ENCODE measurements at places on chromosomes 11 and 22.

DNA sequence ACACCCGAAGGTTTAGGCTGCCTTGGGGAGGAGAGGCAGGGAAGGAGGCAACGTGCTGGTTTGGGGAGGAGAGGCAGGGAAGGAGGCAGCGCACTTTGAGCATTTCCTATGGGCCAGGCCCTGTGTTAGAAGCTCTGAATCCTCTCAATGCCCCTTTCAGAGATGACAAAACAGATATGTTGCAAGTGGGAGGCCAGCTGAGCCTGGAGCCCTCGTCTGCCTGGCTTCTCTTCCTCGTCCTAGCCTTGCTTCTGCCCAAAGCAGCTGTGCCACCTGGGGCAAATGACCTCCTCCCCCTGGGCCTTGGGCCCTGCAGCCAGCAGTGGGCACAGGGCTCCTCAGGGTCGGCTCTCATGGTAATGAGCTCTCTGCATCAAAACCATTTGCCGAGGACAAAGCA lies 15.3 kb upstream of the LRRC32 start:
- DNase-seq: no peak

- DNase-seq: no peak
Observed at GRCh38 chr22:17829695-17830042, 55.4 kb upstream of the BID start.

DNA sequence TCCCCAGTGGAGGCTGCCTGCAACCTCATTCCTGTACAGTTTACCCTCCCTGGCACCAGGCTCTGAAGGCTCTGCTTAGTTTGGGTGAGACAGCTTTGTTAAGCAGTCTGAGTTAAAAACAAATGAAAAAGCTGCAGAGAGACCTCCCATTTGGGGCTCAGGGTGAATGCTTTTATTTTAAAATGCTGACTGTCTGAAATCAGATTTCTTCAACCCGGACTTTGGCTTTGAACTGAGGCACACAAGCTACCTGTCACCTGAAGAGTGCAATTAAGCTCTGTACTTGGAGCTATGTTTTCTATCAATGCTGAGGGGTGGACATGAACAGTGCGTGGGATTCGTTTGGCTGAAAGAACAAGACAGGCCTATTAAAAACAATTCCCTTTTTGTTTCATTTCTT lies 217.5 kb upstream of the SORL1-AS1 start:
- no peak for DNase-seq

GRCh38 chr11:2890466-2891294 lies 5.1 kb upstream of the CDKN1C start:
- DNase-seq: no peak

Measured in stimulated activated CD4-positive, alpha-beta T cell treated with anti-CD3 and anti-CD28 coated beads, Interleukin-1b, Interleukin-23, amount 100 ng/mL, for 48 hours (primary cell).